Astrocyte of the spinal cord (primary cell): ENCODE measurements at places on chromosomes 7 and 10.

DNA sequence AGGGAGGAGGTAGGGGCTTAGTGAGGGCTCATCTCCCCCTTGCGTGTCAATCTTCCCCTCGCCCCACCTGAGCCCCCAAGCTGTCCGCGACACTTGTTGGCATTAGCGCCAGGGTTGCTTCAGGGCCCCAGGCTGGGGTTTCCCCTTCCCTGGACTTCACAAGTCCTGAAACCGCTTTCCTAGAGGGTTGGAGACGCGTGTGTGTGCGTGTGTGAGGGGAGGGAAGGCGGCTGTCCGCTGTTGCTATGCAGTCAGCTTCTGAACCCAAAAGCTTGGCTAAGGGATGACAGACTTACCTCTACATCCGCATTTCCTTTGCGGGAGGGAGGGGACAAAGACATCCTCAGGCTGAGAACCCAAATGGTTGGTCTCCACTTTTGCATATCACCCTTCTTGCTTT, 803 bp downstream of the GOLGA7B start:
- DNase-seq = no peak

- no peak for DNase-seq
These were observed 21.7 kb upstream of the KEL start for GRCh38 chr7:142983825-142984224.

- no peak for DNase-seq
These were observed 68.9 kb upstream of the AQP1 start for GRCh38 chr7:30842542-30843451.

DNA sequence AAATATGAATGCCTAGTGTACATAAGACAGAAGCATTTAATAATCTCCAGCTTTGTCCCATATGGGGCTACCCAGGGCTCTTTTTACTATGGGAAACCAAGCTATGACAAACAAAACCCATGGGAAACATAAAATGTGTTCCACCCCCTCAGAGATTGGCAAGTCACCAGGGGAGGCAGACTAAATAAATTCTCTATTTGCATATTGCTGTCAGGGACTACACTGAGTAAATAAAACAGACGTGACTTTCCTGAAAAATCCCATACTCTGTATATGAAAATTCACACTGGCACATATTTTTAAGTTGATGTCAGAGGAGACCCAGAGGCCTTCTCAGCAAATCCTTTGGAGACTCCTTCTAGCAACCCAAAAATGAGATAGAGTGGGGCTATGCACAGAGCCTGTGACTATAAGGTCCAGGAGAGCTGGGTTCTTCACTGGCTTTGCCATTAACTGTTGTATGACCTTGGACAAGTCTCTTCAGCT, 44.0 kb upstream of the HPSE2 start:
- no peak for DNase-seq

- no peak for DNase-seq
These were observed 52.4 kb downstream of the ZNF365 start for GRCh38 chr10:62426600-62426999.

DNA sequence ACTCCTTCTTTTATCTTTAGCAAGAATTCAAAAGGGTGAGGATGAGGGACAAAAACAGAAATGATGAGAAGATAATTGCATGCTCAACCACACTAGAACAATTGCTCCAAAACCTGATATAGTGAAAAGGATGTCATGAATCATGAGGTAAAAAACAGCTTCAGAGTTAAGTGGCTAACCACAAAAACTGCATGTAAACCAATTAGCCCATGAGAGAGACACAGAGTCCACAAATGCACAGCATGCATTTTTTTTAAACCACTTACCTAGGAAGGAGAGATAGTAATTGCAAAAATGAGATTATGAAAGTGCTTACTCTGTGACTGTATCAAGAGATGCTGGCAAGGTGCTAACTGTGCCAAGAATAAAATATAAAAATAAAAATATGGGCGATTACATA, 132.9 kb downstream of the MBL2 start:
- no peak for DNase-seq

- no peak for DNase-seq
These were observed 267.8 kb upstream of the SEMA3C start for GRCh38 chr7:81186691-81187090.

GRCh38 chr7:5217851-5218331, 27.9 kb downstream of the WIPI2 start:
- DNase-seq = no peak

GRCh38 chr10:21814866-21815265, 188.7 kb downstream of the DNAJC1 start:
- DNase-seq = no peak

DNA sequence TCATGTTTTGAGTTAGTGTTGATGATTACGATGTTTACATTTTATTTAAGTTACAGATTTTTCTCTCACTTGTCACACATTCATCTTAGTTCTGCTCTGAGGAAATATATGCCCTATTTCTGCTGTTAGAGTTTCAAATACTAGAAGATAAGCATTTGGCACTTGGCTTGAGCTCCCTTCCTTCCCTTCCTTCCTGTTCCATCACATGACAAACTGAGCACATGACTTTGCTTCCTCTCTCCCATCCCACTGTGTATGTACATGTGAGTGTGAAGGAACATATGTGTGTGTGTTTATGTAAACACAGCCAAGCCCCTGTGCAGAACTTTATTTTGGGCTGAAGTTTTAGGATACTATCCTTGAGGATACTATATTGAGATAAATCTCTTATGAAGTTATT, 795.9 kb upstream of the IGFBP3 start:
- DNase-seq = no peak

- no peak for DNase-seq
These were observed 65.6 kb upstream of the LRRC18 start for GRCh38 chr10:49005270-49005669.

GRCh38 chr10:119207366-119207666, at the start of gene GRK5:
TSS of gene GRK5 (plus strand) at chr10:119207571. CDS start at chr10:119207918, 347 bp downstream.
- DNase-seq = peak; percentile 97

GRCh38 chr7:116672596-116673456, 830 bp downstream of the MET start:
- DNase-seq = no peak

DNA sequence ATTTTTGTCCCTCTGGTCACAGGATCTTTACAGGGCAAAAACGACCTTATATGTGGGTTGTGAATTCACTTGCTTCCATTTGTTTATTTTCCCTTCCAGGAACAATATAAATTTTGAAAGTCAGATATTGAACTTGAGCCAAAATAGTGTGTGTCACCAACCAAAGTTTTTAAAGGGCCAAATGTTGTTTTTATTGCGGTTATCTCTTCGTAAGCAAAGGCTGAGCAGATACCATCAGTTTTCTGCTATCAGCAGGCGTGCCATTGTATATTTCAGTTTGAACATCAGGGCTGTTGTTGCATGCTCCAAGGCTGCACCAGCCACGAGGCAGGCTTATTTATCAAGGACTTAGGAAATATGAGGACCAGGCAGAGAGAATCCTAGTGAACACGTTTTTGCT, 160.3 kb downstream of the PAXIP1 start:
- DNase-seq = no peak

GRCh38 chr7:117403737-117404136, 23.6 kb downstream of the ASZ1 start:
- no peak for DNase-seq

- no peak for DNase-seq
These were observed 7.3 kb upstream of the ADAM8 start for GRCh38 chr10:133283931-133284330.

DNA sequence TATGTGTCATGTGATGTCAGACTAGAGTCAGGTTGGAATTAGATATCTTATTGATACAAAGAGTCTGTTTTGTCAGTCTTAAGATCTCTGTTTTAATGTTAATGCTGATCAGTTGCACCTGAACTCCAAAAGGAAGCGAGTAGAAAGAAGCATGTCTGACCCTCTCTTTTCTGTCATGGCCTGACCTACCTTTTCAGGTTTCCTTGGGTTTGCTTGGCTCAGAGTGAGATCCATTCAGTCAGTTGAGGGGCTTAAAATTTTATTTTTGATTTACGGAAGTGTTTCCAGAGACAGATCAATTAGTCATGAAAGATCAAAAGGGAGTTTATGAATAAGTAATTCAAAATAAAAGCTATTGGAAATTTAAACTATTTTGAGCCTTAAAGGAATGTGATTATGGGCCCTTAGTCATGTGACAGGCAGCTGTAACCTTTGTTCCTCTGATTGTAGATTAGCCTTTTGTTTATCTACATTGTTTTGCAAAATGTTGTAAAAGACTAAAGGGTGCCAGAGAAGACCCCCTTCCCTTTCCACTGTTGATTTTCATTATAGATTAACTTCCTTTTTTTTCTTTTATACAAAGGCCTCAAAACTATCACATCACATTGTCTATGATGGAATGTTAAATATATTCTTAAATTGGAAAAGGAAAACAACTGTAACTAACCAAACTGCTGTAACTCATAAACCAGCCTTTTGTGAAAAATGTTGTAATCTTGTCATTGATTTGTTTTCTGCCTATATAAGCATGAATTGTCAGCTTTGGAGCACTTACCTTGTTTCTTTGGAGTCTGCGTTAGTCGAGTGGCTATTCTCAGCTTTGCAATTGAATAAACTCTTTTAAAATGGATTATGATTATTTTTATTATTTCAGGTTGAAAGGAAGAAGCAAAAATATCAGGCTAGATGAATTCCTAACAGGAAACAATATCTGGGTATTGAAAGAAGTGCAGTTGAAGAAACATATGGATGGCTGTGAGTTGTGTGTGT, 195.5 kb upstream of the MBL2 start:
- DNase-seq = no peak

DNA sequence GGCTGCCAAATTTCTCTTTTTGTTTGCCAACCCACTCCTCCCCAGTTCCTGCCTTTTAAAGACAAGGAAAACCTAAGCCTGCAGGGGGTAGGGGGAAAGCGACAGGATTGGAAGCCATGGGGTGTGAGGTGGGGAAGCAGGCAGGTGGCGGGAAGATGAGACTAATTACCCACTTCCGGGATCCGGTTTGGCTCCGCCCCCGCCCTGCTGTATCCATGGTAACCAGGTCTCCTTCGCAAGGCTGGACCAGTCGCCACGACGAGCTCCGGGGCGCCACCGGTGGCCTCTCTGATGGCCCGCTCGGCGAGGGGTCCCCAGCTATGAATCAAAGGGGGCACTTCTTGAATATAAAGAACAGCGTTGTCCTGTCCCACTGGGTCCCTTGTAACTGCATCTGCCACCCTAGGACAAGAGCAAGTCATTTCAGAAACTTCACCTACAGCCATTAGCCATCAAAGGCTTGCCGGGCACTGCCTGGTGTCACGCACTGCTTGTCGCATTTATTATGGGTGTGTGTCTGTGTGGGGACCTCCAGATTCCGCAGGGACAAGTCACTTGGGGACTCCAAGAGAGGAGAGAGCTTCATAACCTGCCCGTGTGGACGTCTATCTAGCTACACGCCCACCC, 55.4 kb upstream of the LMTK2 start:
- DNase-seq = no peak

GRCh38 chr7:25253714-25254113, 25.4 kb upstream of the NPVF start:
- DNase-seq = no peak
